PC-9 (cell line): ENCODE measurements at places on chromosomes 5 and 9.

DNA sequence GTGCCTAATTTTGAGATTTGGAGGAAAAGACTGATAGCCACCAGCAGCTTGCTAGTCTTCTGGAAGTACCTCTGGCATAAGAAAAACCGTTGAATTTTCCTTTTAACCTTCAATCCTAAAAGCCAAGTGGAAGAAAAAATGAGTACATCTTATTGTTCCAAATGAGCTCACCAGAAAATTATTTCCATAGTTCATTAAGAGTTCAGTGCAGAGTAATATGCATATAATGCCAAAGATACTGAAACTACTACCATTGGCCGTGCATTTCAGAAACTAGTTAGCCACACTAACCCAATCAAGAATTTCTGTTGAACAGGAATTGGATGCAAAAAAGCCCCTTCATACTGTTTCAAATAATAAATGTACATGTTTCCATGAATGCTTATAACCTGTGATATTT, 607.9 kb downstream of the KCTD16 start:
- no peak for DNase-seq

DNA sequence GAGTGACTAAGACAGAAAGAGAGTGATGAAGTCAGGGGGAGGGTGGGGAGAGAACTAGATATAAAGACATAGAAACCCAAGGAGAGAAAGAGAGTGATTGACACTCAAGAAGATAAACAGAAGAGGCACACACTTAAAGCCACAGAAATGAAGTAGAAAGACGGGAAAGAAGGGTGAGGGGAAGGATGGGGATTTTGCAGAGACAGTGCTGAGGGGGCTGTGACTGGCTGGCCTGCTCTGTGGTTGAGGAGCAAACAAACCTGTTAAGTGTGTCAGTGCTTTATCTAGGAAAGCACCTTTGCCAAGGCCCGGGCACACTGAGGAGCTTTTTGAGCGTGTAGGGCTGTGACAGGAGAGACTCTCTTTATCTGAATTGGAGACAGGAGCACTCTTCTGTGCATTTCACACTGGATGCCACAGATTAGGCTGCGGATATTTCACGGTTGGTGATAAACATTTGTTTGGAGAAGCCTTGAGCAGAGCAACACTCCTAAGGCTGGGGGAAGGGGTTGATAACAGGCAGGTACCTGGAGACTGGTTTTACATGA, 109.1 kb downstream of the DOCK2 start:
- no peak for DNase-seq

DNA sequence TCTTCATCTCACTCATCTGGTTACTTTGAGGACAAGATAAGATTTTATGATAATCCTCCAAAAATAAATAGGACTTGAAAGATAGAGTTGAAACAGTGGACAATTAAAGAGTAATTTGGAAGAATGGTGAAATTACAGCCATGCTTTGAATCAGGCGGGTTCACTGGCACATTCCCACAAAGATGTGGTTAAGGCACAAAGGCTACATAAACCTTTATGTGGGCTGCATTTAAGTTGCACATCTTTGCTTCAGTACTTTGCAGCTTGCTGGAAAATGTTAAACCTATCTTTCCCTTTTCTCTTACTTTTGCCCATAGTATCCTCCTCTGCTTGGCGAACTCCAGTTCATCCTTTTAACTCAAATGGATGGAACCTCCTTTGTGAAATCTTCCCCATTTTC, 92.2 kb upstream of the TNFAIP8 start:
- DNase-seq = no peak

- peak; percentile 46 for DNase-seq
These were observed 57.3 kb downstream of the GADD45G start for GRCh38 chr9:89661956-89662717.

GRCh38 chr9:3299872-3300271, 225.9 kb downstream of the RFX3 start:
- no peak for DNase-seq

GRCh38 chr5:179295778-179296149, 49.5 kb downstream of the ADAMTS2 start:
- DNase-seq = no peak

DNA sequence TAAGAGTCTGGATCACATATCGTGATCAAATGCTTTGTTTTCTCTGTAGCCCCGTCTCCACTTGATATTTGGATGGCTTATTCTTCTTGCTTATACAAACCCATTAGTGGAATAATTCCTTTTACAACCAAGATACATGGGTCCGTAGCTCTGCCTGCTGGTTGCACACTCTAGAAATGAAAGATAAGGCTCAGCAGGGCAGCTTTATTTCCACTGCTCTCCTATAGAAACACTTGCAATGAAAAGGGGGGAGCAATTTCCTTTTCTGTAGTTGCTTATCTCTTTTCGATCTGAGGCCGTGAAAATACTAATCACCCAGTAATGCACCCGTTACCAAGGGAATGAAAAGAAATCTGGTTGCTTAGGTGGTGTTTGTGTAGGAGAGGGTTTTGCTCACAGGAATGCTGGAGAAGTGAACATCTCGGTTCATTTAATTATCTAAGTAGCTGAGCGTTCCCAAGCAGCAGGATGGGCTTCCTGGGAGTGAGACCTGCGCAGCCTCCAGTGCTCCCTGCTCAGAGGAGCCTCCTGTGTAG, 131.7 kb downstream of the ADAMTS16 start:
- DNase-seq = peak; percentile 95

DNA sequence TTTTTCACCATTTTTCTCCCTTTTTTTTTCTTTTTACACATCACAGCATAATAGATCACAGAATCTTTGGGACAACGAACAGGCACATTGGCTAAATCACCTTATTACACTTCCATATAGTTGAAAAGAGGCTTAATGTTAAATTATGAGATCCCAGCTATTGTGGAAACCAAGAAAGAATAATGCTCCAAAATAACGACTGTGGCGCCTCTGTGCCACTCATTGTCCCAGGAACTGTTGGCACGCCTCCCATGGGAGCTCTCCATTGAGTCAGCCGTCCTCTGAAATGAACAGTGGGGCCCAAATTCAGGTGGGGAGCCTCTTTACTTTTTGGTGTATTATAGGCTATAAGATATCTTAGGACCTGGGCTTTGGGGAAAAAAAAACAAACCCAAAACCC, 82.2 kb upstream of the NFIB start:
- no peak for DNase-seq

DNA sequence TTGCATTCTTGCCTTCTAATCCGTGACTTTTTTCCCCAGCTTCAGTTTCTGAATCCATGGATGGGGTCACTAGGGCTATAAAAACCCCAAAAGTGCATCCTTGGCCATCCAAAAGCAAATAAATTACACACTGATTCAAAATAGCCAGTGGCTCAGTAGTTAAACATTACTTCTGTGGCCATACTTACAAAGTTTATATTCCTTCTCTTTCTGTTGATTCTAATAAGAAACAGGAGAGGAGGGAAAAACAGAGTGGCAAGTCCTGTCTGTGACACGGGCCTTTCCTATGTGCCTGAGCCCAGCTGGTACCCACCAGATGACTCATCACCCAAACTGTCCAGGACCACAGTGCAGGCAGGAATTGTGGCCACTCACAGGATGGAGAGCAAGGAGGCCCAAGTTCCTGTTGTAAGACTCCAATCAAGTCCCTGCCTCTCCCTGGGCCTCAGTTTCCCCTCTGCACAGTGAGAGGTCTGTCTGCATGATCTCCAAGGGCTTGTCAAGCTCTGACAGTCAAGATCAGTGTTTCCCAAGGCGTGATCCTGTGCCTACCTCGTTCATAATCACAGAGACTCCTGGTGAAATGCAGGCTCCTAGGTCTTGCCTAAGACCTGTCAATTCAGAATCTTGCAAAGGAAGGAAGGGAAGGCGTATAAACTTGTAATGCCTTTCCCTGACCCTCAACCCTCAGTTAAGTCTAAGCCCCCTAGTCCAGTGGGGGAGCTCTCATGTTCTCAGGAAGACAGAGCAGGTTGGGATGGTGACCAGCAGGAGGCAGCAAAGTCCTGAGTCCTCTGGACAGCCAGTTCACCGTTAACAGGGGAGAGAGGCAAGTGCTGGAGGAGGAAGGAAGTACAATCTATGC, 29.5 kb downstream of the TNIP1 start:
- peak; percentile 65 for DNase-seq

GRCh38 chr5:18601185-18601584, 966.9 kb downstream of the TAF11L14 start:
- no peak for DNase-seq

- DNase-seq = peak; percentile 35
These were observed 132.9 kb upstream of the ACO1 start for GRCh38 chr9:32251539-32251938.

DNA sequence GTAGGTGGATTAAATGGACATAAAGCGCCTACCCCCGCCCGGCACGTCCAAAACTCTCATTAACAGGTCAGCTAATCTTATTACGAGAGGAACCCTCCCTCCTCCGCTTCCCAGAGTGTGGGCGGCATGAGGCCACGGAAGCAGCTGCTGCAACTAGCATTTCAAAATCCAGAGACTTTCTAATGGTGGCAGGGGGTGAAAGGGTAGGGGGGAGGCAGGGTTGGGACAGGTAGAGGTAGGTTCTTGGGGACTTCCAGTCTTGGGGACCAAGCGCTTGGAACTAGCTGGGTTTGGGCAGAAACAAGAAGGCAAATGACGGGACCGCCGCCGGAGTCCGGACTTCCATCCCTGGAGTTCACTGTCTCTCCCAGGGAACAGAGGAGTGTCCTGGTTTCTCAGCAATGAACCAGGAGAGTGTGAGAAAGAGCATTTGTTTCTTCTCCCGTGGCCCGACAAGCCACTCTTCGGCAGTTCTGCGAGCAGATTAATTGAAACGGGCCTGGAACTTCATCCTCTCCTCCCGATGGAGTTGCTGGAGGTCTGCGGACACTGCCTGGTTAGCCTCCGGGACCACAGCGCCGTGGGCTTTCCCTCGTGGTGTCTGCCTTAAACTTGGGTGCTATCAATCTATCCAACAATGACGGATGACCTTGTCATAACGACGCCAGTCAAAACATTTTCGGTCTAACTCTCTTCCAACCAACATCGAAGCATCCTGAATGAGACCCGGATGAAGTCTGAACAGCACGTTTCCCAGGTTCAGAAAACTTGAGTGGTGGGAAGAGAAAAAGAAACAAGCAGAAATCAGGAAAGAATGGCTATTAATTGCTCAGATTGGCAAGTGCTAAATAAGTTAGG, 1.6 kb upstream of the PRDM6 start:
- DNase-seq = no peak

GRCh38 chr5:165202519-165202910, 1697.1 kb downstream of the MAT2B start:
- DNase-seq = no peak

DNA sequence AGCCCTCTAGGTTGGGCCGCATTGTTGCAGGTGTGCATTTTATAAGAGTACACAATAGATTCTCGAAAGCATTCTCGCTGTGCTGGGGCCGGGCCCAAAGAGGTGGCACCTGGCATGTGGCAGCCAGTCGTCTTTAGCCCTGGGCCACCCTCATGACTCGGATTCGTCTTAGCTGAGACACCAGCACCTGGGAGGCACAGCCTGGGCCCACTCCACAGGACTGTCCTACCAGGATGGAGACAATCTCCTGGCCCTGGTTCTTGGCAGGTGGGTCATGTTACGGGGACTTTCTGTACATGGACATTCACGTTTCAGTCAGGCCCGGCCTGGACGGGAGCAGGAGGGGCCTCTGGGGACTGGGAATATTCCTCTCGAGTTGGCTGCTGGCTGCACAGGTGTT, 212.5 kb downstream of the FANCC start:
- DNase-seq = no peak

DNA sequence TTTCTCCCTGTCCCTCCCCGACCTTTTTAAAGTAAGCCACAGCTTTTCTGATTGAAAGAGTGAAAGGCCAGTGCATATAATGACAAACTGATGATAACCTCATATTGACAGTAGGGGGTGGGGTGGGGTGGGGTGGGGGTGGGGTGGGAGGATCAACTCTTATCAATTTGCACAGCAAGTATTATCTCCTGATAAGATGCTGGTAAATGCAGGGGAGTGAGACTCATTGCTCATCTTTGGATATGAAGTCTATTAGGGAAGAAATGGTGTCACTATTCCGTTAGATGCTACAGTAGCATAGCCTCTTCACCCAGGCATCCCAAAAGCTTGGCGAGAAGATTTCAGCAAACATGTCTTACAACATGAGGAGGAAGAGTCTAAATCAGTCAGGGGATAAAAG, 38.9 kb upstream of the HMGCS1 start:
- no peak for DNase-seq

- no peak for DNase-seq
These were observed 414.4 kb downstream of the PDE4D start for GRCh38 chr5:59479086-59479485.

DNA sequence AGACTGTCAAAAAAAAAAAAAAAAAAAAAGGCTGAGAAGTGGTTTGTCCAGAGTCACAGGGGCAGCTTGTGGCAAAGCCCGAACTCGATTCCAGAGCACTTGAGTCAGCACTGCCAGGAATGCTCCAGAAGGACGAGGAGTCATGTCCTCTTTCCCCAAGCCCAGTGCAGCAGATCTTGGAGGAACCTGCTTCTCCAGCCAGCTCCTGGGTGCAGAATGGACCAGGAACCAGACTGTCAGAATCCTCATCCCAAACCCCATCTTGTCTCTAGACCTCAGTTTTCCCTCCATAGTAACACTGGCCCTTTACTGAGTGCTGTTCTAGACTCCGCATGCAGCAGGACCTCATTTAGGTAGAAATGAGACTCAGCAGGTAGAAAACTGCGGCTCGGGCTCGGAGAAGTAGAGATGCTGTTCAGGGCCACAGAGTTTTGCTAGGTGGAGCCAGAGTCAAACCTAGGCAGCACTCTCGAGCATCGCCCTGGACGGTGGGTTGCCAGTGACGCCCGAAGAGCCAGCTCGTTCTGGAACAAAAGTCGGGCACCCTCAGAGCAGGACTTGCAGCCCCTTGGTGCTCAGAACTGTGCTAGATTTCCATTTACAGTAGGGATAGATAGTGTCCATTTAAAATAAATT, 15.4 kb downstream of the CD74 start:
- no peak for DNase-seq

GRCh38 chr5:123089914-123090660, 1.0 kb downstream of the PRDM6 start:
- DNase-seq = no peak
